WERI-Rb-1 (cell line): ENCODE measurements at places on chromosomes 1 and 21.

DNA sequence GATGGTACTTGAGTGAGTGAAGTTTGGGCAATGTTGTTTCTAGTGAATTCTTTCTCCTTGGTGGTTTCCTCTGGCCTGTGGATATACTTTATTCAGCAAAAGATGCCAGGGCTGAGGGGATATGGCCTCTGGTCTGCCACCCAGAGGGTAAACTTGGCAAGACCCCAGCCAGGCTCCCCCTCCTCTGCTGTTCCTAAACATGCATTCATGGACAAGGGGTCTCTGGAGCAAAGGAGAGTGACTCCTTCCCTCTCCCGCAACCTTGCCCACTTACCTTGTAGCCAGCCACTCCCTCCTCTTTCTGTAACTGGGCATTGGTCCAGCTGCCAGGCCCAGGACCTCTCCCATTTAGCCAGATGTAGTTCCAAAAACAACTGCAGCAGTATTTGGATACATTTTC, 43.8 kb downstream of the RUNX3 start:
- no peak for DNase-seq

DNA sequence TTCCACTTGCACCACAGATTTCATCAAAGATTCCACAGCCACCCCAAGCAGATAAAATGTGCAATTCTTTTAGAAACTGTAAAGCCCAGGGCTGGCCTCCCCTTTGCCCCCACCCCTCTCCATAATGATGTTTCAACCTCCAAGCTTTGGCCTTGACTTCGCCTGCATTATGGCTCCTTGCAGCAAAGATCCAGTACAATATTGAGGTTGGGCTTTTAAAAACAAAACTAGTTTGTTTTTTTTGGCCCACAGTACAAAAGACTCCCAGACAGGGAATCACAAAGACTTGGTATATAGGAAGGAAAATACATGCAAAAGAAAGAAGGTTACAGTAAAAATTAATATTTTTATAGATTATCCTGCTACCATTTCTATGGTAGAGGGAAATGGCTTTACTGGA, 356.5 kb upstream of the PTBP2 start:
- no peak for DNase-seq

GRCh38 chr1:226764533-226764932, 25.5 kb upstream of the ITPKB start:
- no peak for DNase-seq

DNA sequence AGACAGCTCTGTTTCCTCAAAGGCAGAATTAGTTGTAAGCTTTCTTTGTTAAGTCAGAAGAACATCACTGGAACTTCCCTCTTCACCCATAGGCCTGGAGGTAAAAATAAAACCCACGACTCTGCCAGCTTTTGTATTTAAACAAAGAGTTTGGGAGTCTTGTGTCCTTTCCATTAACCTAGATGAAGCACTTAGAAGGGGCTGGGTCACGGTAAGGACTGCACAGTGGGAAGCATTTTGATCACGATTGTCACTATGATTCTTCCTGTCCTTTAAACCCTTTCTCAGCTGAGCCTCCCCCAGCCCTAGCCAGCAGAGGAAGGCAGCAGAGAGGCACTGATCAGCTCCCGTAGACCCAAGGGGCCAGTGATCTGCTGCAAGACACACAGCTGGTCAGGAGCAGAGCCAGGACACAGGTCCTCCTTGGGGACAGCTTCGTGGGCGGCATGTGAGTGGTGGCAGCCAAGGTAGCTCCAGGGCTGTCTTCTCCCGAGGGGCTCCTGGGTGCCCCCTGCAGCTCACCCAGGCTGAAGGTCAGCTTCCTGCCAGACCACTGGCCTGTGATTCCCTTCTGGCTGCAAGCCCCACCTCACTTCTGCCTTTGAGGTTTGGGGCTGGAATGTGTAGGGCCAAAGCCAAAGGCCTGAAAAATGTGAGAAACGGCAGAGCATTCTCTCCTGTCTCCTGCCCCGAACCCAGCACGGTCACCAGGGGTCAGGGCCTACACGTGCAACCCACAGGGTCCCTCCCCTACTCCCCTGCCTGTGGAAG, 4.0 kb upstream of the LAPTM5 start:
- peak; percentile 45 for DNase-seq

DNA sequence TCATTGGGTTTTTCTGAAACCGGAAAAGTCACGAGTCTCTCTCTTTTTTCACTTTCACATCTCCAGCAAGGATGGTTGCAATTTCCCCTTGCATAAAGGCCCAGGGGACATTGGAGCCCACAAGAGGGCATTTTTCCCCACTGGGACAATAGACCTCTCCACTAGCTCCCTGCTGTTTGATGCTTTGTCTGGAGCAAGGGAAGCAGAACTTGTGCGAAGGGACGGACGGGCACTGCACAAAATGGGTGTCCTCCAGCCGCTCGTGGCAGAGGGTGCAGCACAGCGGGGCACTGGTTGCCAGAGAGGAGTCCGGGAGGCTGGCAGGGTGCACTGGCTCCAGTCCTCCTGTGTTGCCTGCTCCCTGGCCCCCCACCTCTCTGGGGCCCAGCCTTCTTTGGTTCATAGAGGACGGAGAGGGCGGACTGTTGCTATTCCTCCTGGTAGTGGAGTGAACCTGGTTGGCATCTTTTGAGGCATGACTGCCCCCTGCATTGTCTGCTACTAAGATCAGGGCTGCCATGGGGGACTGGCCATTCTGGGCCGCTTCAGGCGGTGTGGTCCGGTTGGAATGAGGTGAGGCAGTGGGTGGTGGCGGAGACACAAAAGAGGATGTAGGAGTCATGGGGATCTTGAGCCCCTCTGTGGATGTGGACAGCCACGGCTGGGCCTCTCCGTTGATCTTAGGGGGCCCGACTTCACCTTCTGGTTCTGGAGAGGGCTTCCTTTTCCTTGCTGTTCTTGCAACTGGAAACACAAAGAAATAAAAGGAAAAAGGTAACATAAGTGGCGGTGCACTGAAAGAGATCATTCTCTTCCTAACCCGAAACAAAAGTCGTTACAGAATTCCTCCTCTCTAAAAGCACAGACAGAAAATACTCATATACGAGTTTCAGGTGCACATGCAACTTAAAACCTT, 2.6 kb downstream of the IRF2BP2 start:
- peak; percentile 75 for DNase-seq

- DNase-seq: no peak
Measured at GRCh38 chr21:43782431-43783097, 6.5 kb upstream of the CSTB start.
